MM.1S (cell line): ENCODE measurements at places on chromosomes 16 and 17.

DNA sequence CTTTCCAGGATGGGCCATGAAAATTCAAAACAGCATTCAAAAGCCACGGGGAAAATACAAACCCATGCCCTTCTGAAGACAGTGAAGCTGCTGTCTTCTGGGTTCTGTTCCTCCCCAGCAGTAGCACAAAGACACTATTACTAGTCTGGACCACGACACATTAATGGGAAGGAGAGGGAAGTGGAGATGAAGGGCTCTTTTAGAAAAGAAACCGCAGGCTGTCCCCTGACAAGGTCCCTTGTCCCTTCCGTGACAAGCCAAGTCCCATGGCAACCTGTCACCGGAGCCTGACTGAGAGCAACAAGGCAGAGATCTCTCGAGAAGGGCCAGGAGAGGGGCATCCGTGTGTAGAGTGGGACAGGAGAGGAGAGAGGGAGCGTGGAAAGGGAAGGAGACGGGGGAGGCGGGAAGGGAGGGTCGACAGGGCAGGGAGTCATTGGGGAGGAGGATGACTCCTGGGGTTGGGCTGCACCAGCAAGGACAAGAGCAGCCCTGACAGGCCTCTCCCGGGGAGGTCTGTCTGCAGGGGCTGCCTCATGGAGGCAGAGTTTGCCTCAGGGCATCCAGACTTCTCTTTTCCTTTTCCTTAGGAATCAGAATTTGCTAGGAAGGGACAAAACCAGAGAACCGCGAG, 436.2 kb downstream of the SLC39A11 start:
- DNase-seq: no peak

- no peak for DNase-seq
Measured at GRCh38 chr16:23245268-23245667, 56.8 kb upstream of the SCNN1B start.

GRCh38 chr16:14586637-14587305, 43.3 kb downstream of the PARN start:
- no peak for DNase-seq

DNA sequence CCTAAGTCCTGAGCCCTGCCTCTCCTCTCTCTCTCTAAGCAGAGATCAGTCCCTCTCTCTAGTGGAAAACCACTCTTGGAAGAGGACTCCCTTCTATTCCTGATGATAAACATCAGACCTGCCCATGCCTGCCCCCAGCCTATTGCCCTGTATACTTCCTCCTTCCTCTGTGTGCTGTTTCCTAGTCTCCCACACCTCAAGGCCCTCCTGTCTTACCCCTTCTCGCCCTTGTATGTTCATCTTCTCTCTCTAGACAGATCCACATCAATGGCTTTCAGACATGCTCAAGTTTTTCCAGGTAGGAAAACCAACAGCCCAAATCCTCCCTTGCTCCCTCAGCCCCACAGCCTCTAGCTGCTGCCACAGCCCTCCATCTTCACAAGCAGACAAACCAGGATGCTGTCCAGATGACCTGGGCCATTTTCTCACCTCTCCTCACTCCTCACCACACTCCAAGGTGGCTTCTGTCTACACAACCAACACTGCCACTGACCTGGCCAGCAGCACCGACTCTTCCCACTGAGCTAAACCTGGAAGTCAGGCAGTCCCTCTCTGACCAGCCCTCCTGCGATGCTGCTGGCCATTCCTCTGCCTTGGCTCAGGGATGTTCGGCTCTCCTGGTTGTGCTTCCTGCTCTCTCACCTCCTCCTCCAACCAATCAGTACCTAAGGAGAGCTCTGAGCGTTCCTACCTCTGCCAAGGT, 36.3 kb downstream of the MARF1 start:
- no peak for DNase-seq

DNA sequence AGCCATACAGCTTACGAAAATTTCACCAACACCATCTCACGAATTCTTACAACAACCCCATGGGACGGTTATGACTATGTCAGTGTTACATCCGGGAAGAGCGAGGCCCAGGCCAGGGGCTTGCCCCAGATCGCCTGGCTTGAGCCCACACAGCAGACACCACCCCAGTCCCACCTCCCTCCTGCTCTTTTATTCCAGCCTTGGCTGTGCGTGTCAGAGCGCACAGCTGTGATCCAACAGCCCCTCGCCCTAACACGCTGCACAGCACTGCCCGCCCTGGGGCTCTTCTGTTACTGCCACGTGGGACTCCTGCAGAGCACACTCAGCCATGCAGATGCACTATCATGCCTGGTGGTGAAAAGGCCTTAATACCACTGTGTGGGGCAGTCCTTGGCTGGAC, 127.9 kb downstream of the ENGASE start:
- no peak for DNase-seq
